ENCODE measurements at places on chromosomes 11 and 22. TPM values are rescaled to one million over a fixed set of nuclear protein-coding genes. Genes with fewer than 3 reads are reported as not detected.

The BTBD18 gene
- polyA plus RNA-seq, result 1.5 TPM

The MIOX gene
- not detected for polyA plus RNA-seq

The CD3G gene
- polyA plus RNA-seq, result 0.29 TPM

The SLC22A8 gene
- polyA plus RNA-seq, result not detected

The BAIAP2L2 gene
- not detected for polyA plus RNA-seq

The RCN1 gene
- 1.9 TPM for polyA plus RNA-seq

The FZD4 gene
- not detected for polyA plus RNA-seq

The LRRC4C gene
- polyA plus RNA-seq, result not detected

The TM7SF2 gene
- polyA plus RNA-seq, result 15.7 TPM

The TREH gene
- not detected for polyA plus RNA-seq

The ATP6V1E1 gene
- polyA plus RNA-seq, result 90.6 TPM

GRCh38 chr11:115700981-115701875 is 197.0 kb upstream of the CADM1 start:
- H3K4me3 ChIP-seq, result no peak overlapping the region
- no peaks in the 10 kb centered on the region for H3K27me3 ChIP-seq
- no peaks in the 10 kb centered on the region for H3K4me1 ChIP-seq

DNA sequence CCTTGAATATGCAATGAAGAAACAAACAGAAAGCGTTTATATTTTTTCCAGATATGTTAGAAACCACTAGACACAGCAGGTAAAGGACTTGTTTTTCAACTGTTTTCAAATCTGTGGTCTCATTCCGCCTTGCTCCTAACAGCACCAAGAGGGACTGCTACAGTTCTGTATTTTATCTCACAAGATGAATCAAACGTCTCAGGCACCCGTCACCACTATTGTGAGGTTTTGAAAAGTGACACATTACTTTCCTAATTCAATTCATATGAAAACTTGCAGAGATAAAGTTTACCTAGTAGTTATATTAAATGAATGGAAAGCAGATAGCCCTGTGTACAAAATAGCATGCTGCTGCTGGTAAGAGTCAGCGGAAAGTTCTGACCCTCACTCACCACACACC is 386.3 kb downstream of the ETS1 start:
- H3K36me3 ChIP-seq, result no peaks in the 10 kb centered on the region
- H3K4me3 ChIP-seq, result no peak overlapping the region
- DNase-seq, result no peak
- no peak overlapping the region for H3K27ac ChIP-seq

DNA sequence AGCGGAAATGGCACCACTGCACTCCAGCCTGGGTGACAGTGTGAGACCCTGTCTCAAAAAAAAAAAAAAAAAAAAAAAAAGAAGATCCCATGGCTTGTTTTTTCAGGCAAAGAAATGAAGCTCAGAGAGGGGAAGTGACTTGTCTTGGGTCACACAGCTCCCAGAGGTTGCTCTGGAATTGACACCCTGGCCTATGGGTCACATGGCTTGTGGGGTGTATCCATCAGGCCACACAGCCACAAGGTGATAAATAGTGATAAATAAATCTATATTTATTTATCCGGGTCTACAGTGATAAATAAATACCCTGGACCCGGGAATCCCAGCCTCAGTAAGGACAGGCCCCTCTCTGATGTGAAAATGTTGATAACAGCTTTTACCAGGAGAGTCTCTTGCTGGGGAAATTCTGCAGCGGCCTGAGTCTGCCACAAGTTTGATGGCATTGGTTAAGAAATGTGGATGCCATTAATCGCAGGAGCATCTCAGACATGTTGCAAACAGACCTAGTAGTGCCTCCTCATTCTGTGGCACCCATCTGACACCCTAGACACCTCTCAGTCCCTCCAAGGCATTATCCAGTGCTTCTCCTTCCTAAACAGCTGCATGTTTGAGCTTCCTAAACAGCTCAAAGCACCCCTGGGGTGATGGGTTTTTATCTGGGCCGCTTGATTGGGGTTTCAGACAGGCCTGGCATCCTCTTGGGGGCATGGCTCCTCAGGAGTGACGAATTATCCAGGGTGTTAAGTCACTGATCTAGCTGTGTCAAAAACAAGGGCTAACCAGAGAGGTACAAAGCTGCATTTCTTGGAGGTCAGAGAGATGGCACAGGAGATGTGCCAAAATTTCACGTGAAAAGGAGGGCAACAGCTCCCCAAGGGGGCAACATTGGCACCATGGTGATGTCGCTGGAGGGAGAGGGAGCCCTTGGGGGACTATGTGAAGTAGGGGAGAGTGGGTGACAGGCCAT is 1.9 kb upstream of the EMID1 start:
- H3K36me3 ChIP-seq, result no peaks in the 10 kb centered on the region
- H3K4me1 ChIP-seq, result peaks cover 18% of the 10 kb centered on the region
- H3K27ac ChIP-seq, result peak overlapping the region; percentile 16
- H3K27me3 ChIP-seq, result peaks cover 70% of the 10 kb centered on the region

DNA sequence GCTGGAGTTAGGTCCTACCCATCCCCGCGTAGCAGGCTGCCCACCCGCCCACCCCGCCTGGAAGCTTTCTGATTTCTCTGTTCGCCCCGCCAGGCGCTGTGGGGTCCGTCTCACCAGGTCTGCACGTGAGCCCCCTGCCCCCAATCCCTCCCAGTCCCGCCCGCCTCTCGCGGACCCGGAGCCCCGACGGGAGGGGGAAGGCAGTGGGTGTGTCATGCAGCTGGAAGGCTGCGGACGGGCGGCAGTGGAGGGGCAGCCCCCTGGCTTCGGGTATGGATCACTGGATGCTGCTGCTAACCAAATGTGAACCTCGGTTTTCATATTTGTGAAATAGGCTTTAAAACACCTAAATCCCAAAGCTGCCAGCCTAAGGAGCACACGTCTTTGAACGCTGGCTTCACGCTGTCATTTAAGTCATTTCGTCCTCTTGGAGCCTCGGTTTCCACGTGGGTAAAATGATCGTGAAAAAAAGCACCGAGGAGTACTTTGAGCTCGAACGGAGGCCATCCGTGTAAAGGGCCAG is 568 bp upstream of the BIK start:
- H3K36me3 ChIP-seq, result no peaks in the 10 kb centered on the region
- peaks cover 6% of the 10 kb centered on the region for H3K4me1 ChIP-seq
- no peak for DNase-seq

- DNase-seq, result no peak
- H3K27me3 ChIP-seq, result peaks cover 8% of the 10 kb centered on the region
- no peak overlapping the region for H3K27ac ChIP-seq
- H3K36me3 ChIP-seq, result no peaks in the 10 kb centered on the region
Measured at GRCh38 chr11:45048313-45048841, 97.7 kb upstream of the TP53I11 start.

GRCh38 chr22:23282089-23282501 is 101.8 kb downstream of the BCR start:
- no peak overlapping the region for H3K27ac ChIP-seq
- peaks cover 6% of the 10 kb centered on the region for H3K4me1 ChIP-seq
- no peak for DNase-seq
- no peak overlapping the region for H3K4me3 ChIP-seq
- H3K27me3 ChIP-seq, result no peaks in the 10 kb centered on the region

- DNase-seq, result no peak
- H3K27ac ChIP-seq, result no peak overlapping the region
- H3K36me3 ChIP-seq, result no peaks in the 10 kb centered on the region
- H3K4me1 ChIP-seq, result peaks cover 2% of the 10 kb centered on the region
- H3K4me3 ChIP-seq, result no peak overlapping the region
- peaks cover 18% of the 10 kb centered on the region for H3K27me3 ChIP-seq
Measured at GRCh38 chr22:46490538-46490937, 46.9 kb downstream of the CELSR1 start.

GRCh38 chr11:45754741-45755140 is 50.2 kb upstream of the SLC35C1 start:
- H3K27me3 ChIP-seq, result peaks cover 59% of the 10 kb centered on the region
- no peak for DNase-seq
- no peak overlapping the region for H3K27ac ChIP-seq
- no peaks in the 10 kb centered on the region for H3K36me3 ChIP-seq

DNA sequence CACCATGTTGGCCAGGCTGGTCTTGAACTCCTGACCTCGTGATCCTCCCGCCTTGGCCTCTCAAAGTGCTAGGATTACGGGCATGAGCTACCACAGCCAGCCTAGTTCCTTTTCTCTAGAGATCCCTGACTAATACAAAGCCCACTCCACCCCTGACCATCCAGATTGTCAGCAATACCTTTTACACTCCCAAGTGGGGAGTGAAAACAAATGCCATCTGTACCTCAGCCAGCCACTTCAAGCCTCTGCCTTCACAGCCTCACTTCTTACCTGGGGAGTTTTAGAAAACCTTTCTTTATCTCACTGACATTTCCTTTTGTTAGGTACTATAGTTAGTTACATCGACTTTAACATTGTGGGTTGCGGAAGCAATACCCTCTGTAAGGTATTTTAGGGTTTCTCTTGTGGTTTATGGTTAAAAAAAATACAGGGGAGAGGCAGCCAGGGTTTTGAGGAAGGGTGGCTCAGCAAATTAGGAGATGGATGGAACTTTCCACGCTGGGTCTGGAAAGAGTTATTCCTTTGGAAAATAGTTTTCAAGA is 8.9 kb downstream of the TOM1 start:
- no peak overlapping the region for H3K4me3 ChIP-seq
- H3K4me1 ChIP-seq, result peaks cover 73% of the 10 kb centered on the region
- peak overlapping the region; percentile 93 for H3K27ac ChIP-seq
- H3K27me3 ChIP-seq, result no peaks in the 10 kb centered on the region

- no peak overlapping the region for H3K4me3 ChIP-seq
- DNase-seq, result no peak
- peaks cover 8% of the 10 kb centered on the region for H3K36me3 ChIP-seq
- no peak overlapping the region for H3K27ac ChIP-seq
- H3K4me1 ChIP-seq, result no peaks in the 10 kb centered on the region
- H3K27me3 ChIP-seq, result peaks cover 24% of the 10 kb centered on the region
Measured at GRCh38 chr11:119434591-119435330, 11.8 kb upstream of the THY1 start.

GRCh38 chr22:39349506-39349966 is 255 bp upstream of the SYNGR1 start:
- peak overlapping the region; percentile 91 for H3K27ac ChIP-seq
- no peaks in the 10 kb centered on the region for H3K27me3 ChIP-seq
- no peaks in the 10 kb centered on the region for H3K36me3 ChIP-seq
- H3K4me1 ChIP-seq, result peaks cover 32% of the 10 kb centered on the region
- DNase-seq, result peak; percentile 39

GRCh38 chr11:47302853-47303252 is 32.9 kb downstream of the MADD start:
- H3K4me3 ChIP-seq, result peak overlapping the region; percentile 49
- peaks cover 58% of the 10 kb centered on the region for H3K36me3 ChIP-seq
- H3K27ac ChIP-seq, result no peak overlapping the region
- H3K4me1 ChIP-seq, result no peaks in the 10 kb centered on the region

GRCh38 chr11:116517077-116517476 is 255.7 kb downstream of the BUD13 start:
- H3K27me3 ChIP-seq, result peaks cover 51% of the 10 kb centered on the region
- H3K36me3 ChIP-seq, result no peaks in the 10 kb centered on the region
- no peak overlapping the region for H3K27ac ChIP-seq

DNA sequence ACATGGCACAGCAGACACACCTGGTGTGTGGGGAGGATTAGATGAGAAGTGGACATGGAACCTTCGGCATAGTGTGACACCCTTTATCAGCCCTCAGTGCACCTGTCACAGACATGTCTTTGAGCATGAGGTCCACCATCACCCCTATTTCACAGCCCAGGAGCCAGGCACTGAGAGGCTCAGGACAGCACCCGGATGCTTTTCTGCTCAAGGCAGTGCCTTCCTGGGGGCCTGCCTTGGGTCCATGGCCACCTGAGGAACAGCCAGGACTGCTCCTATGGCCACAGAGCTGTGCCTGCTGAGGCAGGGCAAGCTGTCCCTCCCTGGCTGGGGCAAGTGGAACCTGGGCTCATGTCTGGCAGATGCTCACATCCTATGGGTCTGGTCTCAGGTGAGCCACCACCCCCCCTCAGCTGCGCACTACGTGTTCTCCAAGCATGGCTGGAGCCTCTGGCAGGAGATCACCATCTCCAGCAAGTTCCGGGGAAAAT is 75.8 kb downstream of the MORC2 start:
- DNase-seq, result no peak
- no peak overlapping the region for H3K4me3 ChIP-seq
- peaks cover 10% of the 10 kb centered on the region for H3K4me1 ChIP-seq
- H3K36me3 ChIP-seq, result peaks cover 4% of the 10 kb centered on the region
- H3K27ac ChIP-seq, result no peak overlapping the region
- H3K27me3 ChIP-seq, result no peaks in the 10 kb centered on the region
